ENCODE measurements at places on chromosomes 3 and 15.
A peak's percentile ranks its signal among the peaks of the same experiment; 100 is the strongest.

GRCh38 chr15:77482570-77482969 is 61.9 kb downstream of the HMG20A start:
- DNase-seq: no peak

GRCh38 chr15:61681038-61681418 is 379.2 kb downstream of the VPS13C start:
- no peak for DNase-seq

- DNase-seq: no peak
Observed at GRCh38 chr15:96331144-96331944, 844 bp downstream of the NR2F2 start.

DNA sequence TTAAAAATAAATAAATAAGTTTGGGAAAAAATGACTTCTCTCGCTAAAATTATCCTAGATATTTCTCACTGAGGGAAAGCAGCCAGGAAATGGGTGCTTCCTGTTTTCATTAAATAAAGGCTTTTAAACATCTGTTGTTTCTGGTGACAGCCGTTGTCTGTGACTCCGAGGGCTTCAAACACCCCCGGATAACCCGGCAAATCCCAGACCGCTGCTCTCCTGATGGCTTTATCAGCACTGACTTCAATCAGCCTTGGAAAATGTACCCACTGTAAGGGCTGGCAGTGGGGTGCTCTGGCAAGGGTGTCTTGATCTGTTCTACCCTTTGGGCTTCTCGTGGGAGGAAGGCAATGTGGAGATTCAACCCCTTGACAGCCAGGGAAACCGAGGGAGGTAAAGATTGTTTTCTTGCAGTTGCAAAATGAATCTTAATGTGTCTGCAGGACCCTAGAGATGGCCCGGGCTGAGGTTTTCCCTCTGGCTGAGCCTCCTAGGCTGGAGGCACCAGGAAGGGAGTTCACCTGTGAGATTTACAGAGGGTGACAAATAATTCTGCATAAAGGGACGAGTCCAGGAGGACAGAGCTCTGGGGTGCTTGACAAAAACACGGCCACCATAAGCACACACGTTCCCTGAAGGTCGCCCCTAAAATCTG is 33.6 kb upstream of the SEC13 start:
- no peak for DNase-seq

GRCh38 chr15:101625184-101625583 is 27.0 kb downstream of the TM2D3 start:
- no peak for DNase-seq

- DNase-seq: no peak
Observed at GRCh38 chr3:34056181-34056910, 257.9 kb downstream of the PDCD6IP start.

- DNase-seq: no peak
Observed at GRCh38 chr3:194225988-194226663, 90.2 kb downstream of the HES1 start.

GRCh38 chr3:10519236-10519635 is 13.8 kb upstream of the ATP2B2 start:
- DNase-seq: no peak

DNA sequence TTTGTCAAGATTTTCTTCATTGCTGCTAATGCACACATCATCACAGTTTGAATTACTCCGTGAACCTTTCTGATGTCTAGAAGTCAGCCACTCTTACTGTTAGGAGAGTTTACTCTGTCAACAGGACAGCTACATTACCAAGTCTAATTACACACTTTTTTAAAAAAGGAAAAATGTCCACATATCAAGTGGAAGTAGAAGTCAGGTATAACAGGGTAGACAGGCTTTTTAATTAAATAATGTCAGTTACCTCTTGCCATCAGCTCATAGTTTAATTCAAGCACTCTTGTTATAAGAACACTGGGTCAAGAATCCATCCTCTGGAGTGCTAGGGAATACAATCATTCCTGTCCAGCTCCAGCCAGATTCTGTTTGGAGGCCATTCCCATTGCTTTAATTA is 232.8 kb downstream of the TAFA4 start:
- DNase-seq: no peak

DNA sequence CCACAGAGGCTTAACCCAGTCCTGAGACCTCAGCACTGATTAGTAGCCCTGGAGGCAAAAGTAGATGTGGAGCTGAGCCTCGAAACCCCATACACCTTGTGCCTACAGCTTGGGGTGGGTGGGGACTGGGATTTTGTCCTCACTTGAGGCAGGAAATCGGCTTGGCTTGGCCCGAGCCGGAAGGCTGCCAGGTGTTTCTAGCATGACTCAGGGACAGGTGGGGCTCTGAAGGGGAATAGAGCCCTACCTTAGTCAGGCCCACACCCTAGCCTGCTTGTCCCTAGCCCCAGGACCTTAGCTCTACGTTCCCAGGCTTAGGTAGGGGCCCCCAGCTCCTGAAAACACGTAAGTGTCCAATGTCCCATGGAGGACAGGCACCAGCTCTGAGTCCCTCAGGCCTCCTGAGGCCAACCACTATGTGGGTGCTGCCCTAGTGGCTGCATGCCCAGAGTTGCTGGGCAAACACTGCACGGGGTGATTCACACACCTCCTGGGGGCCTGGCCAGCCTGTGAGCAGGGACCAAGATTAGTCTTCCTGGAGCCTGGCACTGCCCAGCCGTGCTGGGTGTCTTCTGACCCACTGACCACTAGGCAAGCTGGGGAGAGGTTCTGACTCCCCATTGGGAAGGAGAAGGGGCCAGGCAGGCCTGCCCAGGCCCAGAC is 3.1 kb downstream of the MST1R start:
- DNase-seq: no peak

DNA sequence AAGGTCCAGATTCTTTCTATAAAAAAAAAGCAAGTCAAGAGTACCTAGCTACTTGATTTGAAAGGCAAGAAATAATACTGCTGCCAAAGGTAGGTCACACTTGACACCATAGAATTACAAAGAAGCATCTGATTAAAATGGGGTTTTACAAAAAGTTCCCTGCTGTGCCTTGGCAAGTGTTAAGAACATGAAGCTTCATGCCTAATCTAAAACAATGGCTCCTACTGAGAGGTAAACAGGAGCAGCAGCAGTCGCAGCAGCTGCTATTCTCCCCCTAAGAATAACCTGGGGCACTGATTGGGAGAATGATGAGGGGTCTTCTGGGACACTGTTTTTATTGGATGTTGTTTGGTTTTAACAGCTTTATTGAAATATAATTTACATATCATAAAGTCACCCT is 14.1 kb downstream of the UBP1 start:
- DNase-seq: no peak

DNA sequence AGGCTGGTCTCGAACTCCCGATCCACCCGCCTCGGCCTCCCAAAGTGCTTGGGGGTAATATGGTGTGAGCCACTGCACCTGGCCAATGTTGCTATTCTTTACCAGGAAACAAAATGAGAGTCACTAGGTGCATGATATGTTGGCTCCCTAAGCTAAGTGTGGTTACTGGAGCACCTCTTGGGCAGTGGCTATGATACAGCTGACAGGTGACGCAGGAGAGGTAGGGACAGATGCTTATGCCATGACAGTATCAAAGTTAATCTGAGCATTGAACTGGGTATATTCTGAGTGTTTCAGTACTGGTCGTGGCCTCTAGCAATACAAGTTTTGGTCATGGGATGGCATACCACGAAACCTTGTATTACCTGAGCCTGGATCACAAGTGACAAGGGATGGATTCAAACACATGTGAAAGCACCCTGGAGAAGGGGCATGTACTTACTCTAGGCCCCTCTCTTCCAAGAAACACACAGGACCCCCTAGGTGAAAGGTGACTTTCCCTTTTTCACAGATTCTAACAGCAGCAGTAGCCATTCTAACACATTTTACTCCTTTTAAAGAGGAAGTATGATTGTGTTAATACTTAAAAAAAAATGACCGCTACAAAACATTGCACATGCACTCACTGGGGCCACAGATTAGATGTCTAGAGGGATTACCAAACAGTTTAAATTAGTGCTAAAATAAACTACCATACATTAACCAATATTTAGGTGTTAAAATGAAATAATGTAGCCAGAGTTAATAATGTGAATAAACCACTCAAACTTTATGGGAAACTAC is 467.3 kb downstream of the SHQ1 start:
- DNase-seq: no peak

GRCh38 chr15:98401029-98401428 is 247.3 kb upstream of the IGF1R start:
- no peak for DNase-seq

GRCh38 chr3:106381286-106381938 is 512.6 kb upstream of the CBLB start:
- DNase-seq: no peak

- DNase-seq: no peak
Observed at GRCh38 chr3:157533298-157534070, 30.3 kb upstream of the VEPH1 start.

DNA sequence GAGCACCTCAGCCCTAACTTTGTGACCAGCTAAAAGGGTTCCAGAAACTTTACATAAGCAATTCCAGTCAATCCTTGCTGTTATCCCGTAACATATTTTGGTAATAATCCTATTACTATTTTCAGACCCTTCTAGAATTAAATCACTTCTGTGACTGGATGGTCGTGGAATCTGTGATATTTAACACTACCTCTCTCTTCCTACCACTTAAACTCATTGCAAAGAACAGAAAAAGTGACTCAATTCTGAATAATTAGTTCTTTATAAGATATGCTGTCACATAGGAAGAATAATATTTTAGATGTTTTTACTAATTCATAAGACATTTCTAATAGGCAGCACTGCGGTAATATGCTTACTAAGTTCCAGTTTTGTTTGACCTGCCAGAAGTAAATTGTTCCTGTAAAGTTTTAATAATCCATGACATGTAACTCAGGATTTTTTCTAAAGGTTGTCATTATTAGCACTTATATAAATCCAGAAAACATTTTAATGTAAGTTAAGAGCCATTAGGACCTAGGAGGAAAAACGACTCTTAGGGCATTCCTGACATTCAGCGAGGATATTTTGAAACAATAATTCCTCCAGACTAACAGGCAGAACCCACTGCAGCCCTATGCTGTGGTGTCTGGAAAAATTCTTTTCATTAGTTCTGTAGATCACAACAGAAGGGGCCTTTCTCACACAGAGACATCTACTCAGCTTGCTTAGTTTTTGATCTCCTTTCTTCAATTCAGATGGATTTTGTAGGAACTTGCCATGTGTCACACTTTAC is 113.3 kb upstream of the MBNL1 start:
- DNase-seq: no peak

DNA sequence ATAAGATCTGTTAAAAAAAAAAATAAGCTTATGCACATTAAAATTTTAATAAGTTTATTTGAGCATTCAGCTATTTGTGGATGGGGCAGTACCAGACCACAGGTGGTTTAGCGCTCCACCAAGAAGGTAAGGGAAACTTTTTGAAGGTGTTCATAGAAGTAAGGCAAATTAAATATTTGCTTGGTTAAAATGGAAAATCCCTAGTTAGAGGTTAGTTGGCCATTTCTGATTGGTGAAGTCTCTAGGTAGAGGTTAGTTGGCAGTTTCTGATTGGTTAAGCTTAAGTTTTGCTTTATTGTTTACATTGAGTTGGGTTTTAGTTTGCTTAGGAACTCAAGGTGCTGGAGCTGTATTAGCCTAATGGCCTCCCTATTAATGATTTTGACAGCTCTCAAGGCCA is 30.7 kb downstream of the SCN11A start:
- DNase-seq: no peak

- no peak for DNase-seq
Observed at GRCh38 chr15:75200765-75201615, 692 bp upstream of the C15orf39 start.

DNA sequence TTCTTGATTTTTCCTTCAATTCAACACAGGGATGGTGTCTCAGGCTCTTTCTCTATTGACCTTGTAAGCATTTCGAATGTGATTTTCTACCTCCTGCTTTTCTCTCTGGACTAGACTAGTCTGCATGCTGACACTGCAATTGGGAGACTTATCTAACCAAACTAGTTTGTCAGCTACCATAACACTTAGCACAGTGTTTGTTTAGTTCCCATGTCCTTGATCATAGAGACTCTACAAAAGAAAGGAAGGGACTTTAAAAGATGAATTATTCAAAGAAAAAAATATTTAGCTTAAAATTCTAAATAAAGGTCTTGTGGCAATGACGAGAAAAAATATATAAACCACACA is 407.0 kb downstream of the ERC2 start:
- no peak for DNase-seq

GRCh38 chr15:73932381-73933191 is 6.3 kb downstream of the LOXL1 start:
- no peak for DNase-seq

DNA sequence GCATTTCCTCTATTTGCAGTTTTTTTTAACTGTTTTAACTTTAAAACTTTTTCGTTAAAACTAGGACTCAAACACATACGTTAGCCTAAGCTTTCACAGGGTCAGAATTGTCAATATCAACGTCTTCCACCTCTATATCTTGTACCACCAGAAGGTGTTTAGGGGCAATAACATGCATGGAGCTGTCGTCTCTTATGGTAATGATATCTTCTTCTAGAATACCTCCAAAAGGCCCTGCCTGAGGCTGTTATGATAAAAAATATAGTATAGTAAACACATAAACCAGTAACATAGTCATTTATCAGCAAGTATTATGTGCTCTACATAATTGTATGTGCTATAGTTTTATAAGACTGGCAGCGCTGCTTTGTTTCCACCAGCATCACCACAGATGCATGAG is 76.3 kb upstream of the MLF1 start:
- no peak for DNase-seq

DNA sequence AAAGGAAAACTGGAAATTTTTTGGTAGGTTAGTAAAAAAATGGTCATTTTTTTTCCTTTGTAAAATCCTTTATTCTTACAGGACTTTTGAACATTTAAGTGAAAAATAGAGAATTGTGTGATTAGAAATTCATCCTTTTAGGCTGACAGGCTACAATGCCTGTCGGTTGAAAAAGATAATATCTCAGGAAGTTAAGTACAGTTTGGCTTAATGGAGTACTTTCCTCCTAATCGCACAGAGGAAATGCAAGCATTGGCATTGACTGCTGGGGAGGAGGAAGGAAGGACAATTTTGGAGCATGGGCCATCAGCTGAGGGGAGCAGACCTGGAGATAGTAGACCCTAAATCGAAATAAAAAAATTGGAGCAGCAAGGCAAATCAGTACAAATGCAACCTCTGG is 135.1 kb upstream of the ICE2 start:
- DNase-seq: no peak

- DNase-seq: no peak
Observed at GRCh38 chr3:43932921-43933320, 242.2 kb downstream of the ABHD5 start.

- peak; percentile 47 for DNase-seq
Observed at GRCh38 chr15:78000091-78000926, 77.2 kb downstream of the TBC1D2B start.

GRCh38 chr15:57596978-57597377 is 5.3 kb downstream of the MYZAP start:
- DNase-seq: no peak
